ENCODE measurements at places on chromosomes 6 and 20.

DNA sequence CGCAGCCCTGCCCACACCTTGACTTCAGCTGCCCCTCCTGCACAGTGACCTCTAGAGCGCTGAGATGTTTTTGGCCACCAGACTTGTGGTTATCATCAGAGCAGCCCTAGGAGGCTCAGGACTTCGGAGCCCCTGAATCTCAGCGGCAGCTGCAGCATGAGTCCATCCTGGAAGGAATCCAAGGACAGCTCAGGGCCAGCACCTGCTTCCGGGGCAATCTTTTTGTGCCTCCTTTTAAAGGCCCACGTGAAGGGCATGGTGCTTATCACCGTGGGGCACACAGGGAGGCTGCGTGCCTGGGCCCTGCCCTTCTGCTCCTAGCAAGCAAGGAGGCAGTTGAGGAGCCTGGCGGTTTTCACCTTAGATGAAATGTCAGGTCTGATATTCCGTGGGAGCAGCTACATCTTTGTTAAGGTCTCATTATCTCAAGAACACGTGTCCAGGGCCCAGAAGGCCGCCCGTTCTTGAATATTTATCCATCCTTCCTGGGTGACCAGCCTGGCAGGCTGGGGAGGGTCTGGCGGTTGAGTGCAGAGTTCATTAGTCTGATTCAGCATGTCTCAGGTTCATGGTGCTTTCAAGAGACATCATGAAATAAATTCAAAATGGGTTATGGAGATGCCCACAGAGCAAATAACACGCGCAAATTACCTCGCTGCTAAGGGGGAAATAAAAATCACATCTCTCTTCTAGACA lies 392.4 kb downstream of the TAF4 start:
- no peak for DNase-seq

DNA sequence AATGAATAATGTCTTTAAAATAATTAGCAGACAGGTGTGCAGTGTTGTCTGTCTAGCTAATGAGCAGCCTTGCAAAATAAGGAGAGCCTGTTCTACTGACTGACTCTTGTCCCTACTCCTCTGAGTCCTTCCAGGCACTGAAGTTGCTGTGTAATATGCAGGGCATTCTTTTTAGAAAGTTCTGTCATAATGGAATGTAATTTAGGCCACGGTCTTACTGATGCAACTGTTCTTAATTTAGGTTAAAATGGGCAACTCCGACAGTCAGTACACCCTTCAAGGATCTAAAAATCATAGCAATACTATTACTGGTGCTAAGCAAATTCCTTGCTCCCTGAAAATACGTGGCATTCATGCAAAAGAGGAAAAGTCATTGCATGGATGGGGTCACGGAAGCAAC lies 133.9 kb downstream of the TIAM2 start:
- DNase-seq: no peak

GRCh38 chr20:12976720-12977309 lies 32.0 kb upstream of the SPTLC3 start:
- no peak for DNase-seq

- no peak for DNase-seq
Measured at GRCh38 chr6:111301946-111302345, 181.1 kb downstream of the REV3L start.

- DNase-seq: peak; percentile 2
Measured at GRCh38 chr6:4472969-4473642, 303.1 kb upstream of the CDYL start.

- DNase-seq: no peak
Measured at GRCh38 chr20:51955756-51956155, 153.4 kb upstream of the SALL4 start.

DNA sequence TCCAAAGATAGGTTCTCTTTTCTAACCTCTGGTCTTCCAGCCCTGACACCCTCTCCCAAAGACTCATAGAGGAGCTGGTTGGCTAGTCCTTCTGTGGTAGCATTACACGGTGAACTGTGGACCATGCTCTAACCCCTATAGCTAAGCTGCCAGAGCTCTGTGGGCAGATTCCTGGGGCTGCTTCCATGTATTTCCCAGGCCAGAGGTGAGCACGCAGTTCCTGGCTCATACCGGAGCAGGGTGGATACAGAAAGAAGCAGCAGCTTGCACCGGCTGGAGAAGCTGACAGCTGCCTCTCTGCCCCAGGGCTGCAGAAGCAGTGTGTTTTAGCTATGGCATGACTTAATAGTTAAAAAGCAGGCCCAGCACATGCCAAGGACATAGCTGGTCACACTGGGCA lies 84.1 kb upstream of the FOXP4 start:
- DNase-seq: no peak

- DNase-seq: peak; percentile 27
Measured at GRCh38 chr6:151060766-151061531, 178.8 kb upstream of the AKAP12 start.

DNA sequence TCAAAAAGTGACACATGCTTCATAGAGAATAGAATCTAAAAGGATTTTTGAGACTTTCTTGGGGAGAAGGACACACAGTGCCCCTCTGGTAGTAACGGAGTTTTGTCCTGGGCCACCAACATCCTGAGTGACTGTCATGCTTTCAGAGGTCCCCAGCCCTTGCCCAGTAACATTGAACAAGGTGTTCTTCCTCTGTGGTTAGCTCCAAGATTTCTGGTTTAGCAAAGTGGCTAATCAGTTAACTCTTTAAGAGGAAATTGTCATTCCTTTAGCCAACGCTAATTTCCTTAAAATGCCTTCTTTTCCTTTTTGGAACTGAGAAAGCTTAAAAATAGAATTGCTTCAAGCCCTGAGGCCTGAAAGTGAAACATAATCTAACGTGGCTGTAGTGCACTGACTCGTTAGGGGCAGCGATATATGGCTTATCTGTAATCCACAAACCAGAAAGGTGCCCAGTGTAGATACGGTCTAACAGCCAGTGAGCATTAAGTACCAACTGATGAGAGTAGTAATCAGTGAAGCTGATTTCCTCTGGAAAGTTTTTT lies 7.8 kb downstream of the E2F3 start:
- DNase-seq: no peak

DNA sequence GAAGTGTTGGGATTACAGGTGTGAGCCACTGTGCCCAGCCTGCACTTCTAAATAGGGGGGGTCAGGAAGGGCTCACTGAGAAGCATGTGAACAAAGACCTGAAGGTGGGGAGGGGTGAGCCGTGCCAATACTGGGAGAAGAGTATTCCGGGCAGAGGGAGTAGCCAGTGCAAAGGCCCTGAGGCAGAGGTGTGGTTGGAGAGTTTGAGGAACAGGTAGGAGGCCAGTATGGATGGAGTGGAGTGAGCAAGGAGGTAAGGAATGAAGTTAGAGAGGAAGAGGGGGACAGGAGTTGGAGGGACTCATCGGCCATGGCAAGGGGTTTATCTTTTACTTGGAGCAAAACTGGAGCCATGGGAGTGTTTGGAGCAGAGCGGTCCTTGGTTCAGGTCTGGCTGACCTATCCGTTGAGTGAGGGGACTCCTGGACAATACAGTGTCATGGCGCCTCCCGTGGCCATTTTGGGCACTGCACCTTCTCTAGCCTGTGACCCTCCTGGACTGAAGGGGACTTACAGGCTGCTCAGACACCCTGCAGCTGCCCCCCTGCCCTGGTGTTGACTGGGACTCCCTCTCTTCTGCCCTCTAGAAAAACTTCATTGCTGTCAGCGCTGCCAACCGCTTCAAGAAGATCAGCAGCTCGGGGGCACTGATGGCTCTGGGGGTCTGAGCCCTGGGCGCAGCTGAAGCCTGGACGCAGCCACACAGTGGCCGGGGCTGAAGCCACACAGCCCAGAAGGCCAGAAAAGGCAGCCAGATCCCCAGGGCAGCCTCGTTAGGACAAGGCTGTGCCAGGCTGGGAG lies 12.1 kb downstream of the FOXS1 start:
- no peak for DNase-seq

All from vagina (tissue), 2 donors.